ENCODE measurements at places on chromosomes 5 and 9.

DNA sequence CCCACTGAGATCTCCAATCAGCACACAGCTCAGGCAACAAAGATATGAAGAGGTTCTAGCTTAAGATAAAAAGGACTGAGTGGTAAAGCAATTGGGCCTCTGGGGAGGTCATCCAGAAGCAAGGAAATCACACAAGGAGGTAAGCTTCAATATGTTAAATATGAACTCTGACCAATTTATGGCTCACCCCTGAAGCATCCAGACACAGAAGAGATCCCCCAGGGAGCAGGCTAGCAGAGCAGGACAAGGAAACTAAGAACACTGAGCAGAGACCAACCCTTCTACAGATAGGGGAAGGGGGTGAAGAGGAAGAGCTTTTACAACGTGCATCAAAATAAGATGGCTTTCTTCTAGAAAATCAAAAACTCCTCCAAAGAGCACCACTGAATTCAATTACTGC, 616.2 kb downstream of the DNAH5 start:
- no peak for DNase-seq

DNA sequence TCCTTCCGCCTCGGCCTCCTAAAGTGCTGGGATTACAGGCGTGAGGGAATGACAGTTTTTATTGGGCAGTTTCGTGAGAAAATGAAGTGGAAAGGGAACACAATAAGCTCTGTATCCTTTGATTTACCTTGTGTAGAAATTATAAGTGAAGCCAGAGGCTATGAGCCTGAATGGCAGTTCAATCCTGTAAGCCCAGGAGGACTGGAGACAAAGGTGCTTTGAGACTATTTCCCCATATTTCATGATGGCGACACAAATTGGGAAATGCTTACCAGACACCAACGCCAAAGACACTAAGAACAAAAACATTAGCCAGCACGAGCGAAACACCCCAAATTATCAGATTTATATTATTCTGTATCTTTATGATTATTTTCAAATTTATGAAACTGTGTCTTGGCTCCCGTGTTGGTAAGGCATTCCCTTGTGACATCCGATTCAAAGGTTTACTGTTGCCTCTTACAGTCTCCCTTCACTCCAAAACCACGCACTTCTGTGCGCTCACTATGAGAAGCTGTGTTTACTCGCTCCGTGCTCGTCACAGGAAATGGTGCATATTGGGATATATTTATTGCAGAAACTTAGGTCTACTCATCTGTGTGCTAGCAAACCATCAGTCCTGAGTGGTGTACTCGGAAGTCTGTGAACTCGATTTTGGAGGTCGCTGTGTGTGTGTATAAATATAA, 73.9 kb downstream of the SH3PXD2B start:
- no peak for DNase-seq

GRCh38 chr5:122844136-122844909, 1.1 kb upstream of the SNX24 start:
- peak; percentile 96 for DNase-seq

DNA sequence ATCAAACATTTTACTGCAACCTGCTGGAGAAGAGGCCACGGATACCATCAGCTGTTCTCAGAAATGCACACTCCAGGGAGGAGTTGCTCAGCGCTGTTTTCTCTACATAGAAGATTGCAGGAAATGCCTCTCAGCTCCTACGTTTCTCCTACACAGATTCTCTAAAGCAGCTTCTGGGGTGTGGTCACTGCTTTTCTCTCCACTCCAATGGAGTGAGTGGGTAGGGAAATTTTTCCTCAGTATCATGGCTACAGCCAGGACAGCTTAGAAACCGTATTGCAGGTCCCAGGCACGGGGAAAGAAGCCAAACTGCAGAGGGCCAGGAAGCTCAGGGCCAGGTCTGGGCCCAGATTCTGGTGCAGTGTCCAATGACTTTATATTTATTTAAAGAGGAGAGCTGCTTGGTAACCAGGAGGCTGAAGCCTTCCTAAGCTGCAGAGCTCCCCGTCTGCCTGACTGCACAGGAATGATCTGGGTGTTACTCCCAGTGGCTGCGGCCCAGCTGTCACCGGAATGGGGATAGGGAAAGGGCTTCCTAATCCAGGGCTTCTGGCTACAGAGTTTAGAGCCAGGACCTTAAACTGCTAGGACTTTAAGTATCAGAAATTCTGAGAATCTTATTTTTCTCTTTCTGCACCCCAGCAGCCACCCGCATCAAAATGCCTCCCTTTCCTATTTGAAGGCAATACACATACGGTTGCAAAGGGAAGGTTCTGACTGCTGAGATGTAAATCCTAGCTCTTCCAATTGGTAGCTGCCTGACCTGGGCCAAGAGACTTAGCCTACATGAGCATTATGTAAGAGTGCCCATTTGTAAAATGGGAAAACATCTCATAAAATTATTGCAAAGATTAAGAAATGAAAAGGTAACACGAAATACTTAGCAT, 1.4 kb upstream of the SPTAN1 start:
- DNase-seq, result no peak

- no peak for DNase-seq
Measured at GRCh38 chr9:105360344-105360743, 87.5 kb upstream of the FSD1L start.

DNA sequence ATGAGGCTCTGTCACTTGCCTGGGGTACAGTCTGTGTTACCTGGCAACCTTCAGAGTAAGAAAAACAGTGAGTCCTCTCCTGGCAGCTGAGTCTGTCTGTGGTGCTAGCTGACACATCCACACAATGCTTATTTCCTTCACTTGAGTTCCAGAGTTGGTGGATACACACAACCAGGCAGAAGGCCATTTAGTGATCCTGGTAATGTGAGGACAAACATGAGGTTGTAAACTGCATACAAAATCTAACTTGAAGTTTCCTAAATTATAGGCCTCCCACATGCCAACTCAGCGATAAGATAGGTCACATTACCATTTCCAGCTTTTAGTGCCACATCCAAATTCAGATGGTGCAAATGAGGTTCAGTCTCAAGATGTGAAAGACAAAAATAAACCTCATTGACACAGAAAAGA, 125.5 kb downstream of the DCP2 start:
- no peak for DNase-seq

DNA sequence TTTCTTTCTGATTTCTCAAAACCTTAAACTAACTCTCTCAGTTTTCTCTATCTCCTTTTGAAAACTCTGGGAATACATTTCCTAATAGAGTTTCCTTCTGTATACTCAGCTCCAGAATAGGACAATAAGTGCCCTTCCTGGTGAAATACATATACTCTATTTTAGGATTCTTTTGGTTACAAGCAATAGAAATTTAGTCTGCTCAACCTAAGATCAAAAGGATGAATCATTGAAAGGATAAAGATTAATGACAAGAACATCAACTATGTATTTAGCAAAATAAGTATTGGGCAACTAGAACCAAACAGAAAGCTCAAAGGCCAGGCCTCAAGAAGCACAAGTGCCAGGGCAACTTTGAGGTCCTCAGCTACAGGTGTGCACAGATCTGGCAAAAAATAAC, 127.1 kb downstream of the ADAMTSL1 start:
- no peak for DNase-seq

- DNase-seq, result no peak
Measured at GRCh38 chr5:149203921-149204441, 62.7 kb downstream of the ABLIM3 start.

DNA sequence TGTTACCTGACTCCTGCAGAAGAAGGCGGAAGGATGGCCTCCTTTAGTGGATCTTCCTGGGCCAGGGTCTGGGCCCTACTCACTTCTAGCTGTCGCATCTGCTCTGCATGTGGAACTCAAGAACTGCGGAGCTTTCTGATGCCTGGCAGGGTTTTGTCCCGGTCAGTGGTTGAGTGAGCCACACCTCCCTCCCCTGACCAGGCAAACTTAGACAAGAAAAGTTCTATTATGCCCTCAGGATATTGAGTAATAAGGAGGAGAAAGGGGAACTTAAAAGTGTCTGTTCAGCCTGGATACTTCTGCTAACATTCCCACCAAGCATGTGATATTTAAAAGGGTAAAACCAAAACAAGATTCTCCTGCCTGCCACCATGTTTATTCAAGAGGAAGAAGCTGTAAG, at the start of gene FYB1:
Gene FYB1 (minus strand): TSS at position 127 of the 400 bp plus-strand sequence. CDS start 16,603 bp downstream, outside the sequence.
- peak; percentile 94 for DNase-seq

- no peak for DNase-seq
Measured at GRCh38 chr5:594226-594860, 17.8 kb upstream of the CEP72 start.

- no peak for DNase-seq
Measured at GRCh38 chr9:134384811-134385479, 58.7 kb downstream of the RXRA start.

- no peak for DNase-seq
Measured at GRCh38 chr5:12250454-12250853, 346.2 kb upstream of the CTNND2 start.

- DNase-seq, result peak; percentile 55
Measured at GRCh38 chr9:33510262-33511183, 13.5 kb upstream of the ANKRD18B start.

GRCh38 chr5:16271851-16272250, 92.3 kb upstream of the MARCHF11 start:
- DNase-seq, result no peak

GRCh38 chr5:61777292-61777691, 445.2 kb downstream of the ZSWIM6 start:
- DNase-seq, result no peak

GRCh38 chr5:8136271-8136670, 267.3 kb downstream of the MTRR start:
- no peak for DNase-seq

DNA sequence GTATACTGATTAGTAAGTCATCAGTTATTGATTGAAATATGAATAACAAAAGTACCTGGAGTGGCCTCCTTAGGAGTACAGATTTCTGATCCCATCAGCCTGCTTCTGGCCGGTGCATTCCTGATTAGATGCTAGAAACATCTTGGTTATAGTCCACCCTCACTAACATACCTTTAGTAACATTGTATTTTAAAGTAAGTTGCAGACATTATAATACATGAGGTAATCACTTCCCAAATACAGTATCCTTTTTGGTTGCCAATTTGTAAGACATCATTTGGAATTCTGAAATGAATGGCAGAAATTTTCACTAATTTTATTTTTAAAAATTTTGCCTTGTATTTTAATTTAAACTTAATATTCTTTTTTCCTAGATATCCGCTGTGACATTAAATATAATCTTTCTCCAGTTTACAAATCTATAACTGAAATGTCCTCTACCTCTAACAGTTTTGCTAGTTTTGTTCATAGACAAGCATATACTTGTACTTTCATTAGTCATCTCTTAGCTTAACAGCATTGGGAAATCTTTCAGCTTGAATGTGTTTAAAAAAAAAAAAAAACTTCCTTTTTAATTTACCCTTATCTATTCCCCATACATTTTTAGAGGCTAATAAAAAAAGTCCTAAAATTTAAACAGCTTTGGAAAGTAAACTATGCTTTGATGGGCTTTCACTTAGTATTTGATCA, 178.9 kb downstream of the XRCC4 start:
- no peak for DNase-seq

DNA sequence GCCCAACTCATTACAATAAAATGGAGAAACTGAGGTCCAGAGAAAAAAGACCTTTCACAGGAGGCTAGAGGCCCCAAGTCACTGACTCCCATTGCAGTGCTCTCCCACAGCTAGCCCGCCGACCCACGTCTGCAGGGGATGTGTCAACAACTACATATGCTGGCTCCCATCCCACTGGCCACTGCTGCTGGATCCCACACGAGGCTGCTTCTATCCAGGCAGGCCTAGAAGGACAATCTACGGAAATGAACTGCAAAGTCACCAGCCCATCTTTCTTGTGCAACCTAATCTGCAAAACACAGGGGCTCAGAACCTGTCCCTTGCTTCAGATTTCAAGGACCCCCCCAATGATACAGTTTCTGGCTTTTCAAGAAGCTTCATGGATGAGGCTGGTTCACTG, 24.0 kb downstream of the RAPGEF1 start:
- DNase-seq, result no peak
